Endodermal cell (in vitro differentiated cells): ENCODE measurements at places on chromosomes 16 and 17. TPM values are rescaled to one million over a fixed set of nuclear protein-coding genes. Genes with fewer than 3 reads are reported as not detected.

The ITGA2B gene
- 5.2 and 6.9 TPM in 2 replicates for total RNA-seq

The PTX4 gene
- not detected in 2 replicates for total RNA-seq

The ANKRD40CL gene
- not detected in 2 replicates for total RNA-seq

The CDRT15L2 gene
- total RNA-seq: not detected in 2 replicates

The RRAD gene
- 0.55 TPM in 1 of 3 replicates, not detected in the others for total RNA-seq

The GUCY2D gene
- total RNA-seq: 0.68 and 1.6 TPM in 2 replicates

The VWA3A gene
- total RNA-seq: 0.17 to 0.61 TPM (median 0.18 TPM) in 3 replicates

The HS3ST3A1 gene
- 1.0 to 2.4 TPM (median 1.2 TPM) in 3 replicates for total RNA-seq

DNA sequence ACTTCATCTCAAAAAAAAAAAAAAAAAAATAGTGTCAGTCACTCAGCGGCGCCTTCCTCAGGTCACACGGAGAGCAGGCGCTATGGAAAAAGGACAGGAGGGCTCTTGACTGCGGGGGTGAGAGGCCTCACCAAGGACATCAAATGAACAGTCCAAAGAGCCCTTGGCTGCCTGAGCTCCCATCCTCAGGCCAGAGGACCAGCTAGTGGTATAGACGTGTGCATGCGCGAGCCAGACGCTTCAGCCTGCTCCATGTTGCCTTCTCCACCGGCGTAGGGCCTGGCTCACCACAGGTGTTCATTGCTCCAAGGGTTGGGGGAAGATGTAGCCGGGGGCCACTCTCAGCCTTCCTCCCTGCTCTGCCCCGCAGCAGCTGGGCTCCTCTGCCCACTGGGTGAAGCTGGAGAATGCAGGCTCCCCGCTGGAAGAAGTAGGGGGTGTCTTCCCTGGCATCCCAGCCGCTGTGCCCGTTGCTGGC is 65.8 kb upstream of the PLCG2 start:
- DNase-seq: peak; percentile 66

GRCh38 chr16:426115-426905 is 861 bp downstream of the RAB11FIP3 start:
- peak; percentile 72 for DNase-seq

DNA sequence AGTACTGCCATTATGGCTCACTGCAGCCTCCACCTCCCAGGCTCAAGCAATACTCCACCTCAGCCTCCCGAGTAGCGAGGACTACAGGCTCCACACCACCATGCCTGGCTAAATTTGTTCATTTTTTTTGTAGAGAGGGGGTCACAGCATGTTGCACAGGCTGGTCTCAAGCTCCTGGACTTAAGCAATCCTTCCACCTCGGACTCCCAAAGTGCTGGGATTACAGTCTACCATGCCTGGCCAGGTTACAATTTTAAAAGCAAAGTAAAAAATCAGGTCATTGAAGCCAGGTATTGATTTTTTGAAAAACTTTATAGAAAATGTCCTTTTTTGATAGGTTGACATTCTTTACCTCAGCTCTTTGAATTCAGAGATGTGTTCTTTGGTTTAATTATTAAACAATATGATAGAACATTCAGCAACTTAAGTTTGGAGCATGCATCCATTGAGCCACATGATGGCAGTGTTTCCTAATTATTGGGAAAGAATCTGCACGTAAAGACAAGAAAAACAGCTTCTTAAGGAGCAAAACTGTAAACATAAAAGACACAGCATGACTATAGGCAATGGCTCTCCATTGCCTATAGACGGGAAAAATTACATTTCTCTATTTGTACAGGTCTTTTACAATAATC is 1.7 kb upstream of the SLC16A11 start:
- DNase-seq: peak; percentile 70

- DNase-seq: no peak
Measured at GRCh38 chr17:28093999-28094716, 51.7 kb downstream of the NLK start.

DNA sequence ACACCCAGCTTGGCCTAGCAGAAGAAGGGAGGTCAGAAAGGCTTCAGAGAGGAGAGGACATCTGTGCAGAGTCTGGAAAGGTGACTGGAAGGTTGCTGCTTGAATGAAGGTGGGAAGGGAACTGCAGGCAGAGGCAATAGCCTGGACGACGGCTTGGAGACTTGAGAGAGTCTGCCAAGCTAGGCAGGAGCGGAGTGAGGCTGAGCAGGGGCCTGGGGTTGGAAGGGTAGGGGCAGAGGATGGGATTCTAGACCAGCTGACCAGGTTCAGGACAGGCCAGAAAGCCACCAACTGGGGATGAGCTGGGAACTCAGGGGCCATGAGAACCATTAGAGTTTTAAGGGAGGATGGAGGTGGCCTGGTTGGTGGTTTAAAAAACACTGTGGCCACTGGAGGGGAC is 339 bp upstream of the SGCA start:
- DNase-seq: no peak

- no peak for DNase-seq
Measured at GRCh38 chr16:16019488-16019887, 70.1 kb downstream of the ABCC1 start.

DNA sequence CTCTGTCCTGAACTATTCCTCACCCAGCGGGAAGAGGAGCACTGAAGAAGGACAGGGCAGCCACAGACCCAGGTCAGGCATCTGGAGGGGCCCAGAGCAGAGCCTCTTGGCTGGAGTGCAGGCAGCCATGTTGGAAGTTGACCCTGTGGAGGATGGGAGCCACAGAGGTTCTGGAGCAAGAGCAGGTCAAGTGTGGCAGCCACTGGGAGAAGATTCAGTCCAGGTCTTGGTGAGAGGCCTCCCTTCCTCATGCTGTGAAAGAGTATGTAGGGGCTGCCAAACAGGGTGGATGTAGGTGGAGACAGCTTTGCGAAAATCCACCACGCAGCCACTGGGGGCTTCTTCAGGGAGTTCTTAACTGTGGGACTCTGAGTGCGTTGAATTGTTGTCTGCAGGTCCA is 590 bp upstream of the CD79B start:
- no peak for DNase-seq

- DNase-seq: no peak
Measured at GRCh38 chr16:70162041-70162451, 11.5 kb upstream of the CLEC18C start.

GRCh38 chr16:17692484-17692883 is 221.7 kb upstream of the XYLT1 start:
- no peak for DNase-seq

GRCh38 chr16:77553130-77553529 is 118.3 kb upstream of the ADAMTS18 start:
- no peak for DNase-seq

GRCh38 chr16:69253870-69254341 is 57.2 kb upstream of the VPS4A start:
- no peak for DNase-seq

- DNase-seq: no peak
Measured at GRCh38 chr17:49978501-49978900, 9.5 kb downstream of the DLX4 start.

DNA sequence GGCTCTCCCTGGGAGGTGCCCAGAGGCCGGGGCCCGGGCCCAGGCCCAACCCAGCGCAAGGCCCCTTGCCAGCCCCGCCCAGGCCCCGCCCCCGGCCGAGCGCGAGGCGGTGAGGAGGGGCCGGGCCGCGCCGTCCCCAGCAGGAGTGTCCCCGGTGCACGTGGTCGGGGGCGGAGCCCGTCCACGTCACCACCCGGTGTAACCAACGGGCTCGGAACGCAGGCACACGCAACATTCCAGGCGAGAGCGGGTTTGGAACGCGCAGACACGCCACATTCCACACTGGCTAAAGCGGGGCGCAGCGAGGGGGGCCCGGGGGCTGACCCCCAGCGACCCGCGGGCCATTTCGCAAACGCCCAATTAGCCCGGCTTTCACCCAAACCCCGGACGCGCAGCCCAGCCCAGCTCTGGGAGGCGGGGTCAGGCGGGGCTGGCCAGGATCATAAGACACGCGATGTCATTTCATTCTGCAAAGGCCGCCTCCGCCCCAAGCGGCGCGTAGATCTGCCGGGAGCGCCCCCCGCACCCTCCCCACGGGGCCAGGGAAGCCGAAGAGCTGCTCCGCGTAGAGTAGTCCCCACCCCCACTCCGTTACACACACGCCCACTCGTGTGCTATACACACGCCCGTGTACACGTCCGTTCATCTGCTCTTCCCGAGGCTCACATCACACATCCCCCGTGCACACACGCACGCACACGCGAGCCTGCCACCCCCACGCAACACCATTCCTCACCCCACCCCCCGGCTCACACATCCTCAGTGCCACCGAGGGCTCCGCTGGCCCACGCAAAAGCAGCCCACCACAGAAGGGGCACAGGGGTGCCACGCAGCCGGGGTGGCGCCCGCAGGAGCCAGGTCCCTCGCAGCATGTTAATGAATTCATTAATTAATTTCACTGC is 1.0 kb downstream of the MNT start:
- peak; percentile 100 for DNase-seq

GRCh38 chr17:77372444-77373298 is 231.9 kb downstream of the SEC14L1 start:
- peak; percentile 98 for DNase-seq

- DNase-seq: peak; percentile 93
Measured at GRCh38 chr17:28712032-28712704, 480 bp upstream of the PROCA1 start.

DNA sequence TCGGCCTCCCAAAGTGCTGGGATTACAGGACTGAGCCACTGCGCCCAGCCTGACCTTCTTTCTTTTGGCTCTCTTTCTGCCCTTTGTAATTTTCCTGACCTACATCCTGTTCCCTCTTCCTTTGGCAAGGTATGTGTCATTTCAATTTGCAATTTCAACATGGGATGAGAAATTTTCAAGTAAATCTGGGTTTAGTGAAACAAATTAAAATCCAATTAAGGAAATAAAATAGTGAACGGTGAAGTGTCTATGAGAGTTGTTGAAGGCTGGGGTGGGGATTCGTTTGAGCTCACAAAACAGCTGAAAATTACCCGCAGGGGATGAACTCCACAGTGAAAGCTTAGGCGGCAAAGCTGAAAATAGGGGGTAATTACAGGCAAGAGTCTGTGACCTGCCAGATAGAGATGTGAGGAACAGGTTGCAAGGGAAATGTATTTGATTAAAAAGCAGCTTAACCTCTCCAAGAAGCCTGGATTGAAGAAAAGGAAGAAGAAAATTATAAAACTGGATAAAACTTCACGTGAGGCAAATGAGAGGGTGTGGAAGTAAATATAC is 277.7 kb downstream of the UTP18 start:
- no peak for DNase-seq

GRCh38 chr17:73160980-73161630 is 3.7 kb upstream of the SSTR2 start:
- peak; percentile 68 for DNase-seq

DNA sequence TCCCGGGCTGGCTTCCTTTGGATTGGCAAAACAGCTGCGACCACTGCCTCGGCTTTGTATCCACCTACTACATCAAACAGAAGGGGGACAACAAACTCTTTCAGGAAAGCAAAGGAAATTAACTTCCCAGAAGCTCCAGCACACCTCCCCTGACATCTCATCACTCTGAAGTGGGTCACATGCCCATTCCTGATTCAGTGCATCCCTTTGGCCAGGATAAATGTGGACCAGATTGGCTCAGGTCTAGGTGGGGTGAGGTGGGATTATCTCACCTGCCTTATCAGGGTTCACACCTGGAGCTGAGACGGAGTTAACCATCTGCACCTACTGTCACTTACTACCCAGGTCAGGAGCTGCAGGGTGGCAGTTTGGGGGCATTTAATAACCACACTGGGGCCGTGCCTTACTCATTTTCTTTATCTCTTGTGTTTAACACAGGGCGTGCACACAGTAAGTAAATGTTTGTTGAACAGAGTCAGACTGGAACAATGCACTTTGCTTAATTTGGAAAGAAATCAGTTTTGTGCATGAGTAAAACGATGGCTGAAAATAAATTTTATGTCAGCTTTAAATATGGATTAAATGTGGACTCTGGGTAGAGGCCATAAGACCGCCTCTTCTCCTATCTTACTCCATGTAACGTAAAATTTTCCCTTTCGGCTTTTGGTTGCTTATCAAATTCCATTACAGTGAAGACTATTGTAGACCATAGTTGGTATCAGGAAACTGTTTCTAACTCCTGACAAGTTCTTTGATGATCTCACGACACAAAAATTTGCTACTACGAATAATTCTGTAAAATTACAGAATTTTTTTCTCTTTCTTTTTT is 36.0 kb downstream of the IQCK start:
- DNase-seq: no peak

DNA sequence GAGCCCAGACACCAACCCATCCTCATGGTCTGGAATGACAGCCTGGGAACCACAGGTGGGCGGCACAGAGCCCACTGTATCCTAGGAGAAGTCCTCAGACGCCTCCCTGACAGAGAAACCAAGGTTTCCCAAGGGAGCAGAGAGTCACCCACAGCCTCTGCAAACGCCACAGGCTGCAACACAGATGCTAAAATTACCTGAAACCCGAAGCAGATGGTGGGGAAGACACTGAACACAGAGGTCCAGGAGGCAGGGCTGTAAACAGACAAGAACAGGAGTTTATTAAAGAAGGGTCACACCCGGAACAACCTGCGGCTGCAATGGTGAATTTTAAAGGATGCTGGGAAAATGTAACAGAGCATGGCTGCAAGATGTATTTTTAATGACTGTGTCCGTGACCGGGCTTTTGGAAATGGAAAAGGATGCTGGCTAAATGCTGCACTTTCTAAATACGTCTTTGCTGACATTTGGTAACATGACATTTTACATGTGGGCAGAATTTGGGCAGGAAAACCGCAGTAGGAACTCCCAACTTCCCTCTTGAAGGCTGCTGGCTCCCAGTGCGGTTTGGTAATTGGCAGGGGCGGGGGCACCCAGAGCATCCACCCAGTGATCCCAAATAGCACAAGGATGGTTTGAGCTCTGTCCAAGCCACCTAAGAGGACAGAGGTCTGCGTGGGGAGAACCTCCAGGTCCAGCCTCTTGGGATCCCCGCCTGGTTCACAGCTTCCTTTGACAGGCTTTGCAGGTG is 13.1 kb downstream of the SLC38A8 start:
- DNase-seq: no peak

GRCh38 chr17:61597607-61598006 is 6.6 kb upstream of the NACA2 start:
- no peak for DNase-seq

GRCh38 chr17:50697663-50698272 is 9.9 kb downstream of the ANKRD40 start:
- no peak for DNase-seq

GRCh38 chr16:57445510-57445909 is 1.7 kb downstream of the CIAPIN1 start:
- DNase-seq: no peak

DNA sequence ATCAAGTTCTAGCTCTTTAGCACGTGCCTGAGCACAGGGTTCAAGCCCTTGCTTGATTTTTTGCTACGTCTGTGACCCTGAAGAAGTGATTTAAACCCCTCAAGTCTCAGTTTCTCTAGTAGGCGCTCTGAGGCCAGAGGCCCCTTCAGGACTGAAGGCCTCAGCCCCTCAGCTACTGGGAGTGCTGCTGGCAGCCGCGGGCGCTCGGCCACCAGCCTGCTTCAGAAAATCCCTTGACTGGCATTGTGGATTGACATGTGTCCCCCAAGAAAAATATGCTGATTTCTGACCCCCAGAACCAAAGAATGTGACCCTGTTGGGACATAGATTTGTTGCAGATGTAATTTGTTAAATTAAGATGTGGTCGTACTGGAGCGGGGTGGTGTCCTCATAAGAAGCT is 20.2 kb upstream of the WFDC1 start:
- no peak for DNase-seq

- no peak for DNase-seq
Measured at GRCh38 chr16:65917466-65917865, 449.0 kb upstream of the CDH5 start.

- no peak for DNase-seq
Measured at GRCh38 chr17:73302189-73302588, 9.6 kb downstream of the CDC42EP4 start.

GRCh38 chr16:80670170-80670865 is 129.5 kb downstream of the DYNLRB2 start:
- DNase-seq: no peak

GRCh38 chr17:49775546-49776260 is 11.8 kb upstream of the FAM117A start:
- no peak for DNase-seq

GRCh38 chr16:23901178-23902033 is 65.6 kb downstream of the PRKCB start:
- peak; percentile 65 for DNase-seq
